Stimulated activated CD4-positive, alpha-beta T cell treated with anti-CD3 and anti-CD28 coated beads, TNF-alpha, amount 100 ng/mL, for 24 hours (primary cell): ENCODE measurements at places on chromosomes 1 and 21.

GRCh38 chr1:223429821-223430220, 36.6 kb downstream of the CCDC185 start:
- DNase-seq = no peak

DNA sequence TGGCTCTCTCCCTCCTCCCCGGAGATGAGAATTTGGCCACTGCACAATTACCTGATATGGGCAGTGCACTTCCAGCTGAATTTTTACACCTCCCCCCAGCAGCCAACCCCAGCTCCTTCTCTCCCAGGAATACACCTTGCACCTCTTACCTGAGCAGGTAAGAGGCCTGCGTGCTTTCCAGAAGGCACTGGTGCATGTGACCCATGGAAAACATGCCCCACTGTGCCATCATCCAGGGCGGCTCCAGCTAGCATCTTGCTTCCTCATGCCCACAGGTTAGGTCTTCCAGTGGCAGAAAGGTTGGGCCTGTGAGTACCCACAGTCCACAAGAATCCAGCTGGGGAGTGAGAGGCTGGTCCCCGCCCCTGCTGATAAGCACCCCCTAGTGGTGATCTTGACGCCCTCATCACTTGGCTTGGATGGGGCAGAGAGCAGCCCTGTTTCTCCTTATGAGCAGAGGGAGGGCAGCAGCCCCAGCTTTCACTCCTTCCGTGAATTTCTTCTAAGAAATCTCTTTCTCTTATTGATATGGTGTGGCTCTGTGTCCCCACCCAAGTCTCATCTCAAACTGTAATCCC, 57.8 kb downstream of the EDARADD start:
- DNase-seq = peak; percentile 35

- no peak for DNase-seq
Measured at GRCh38 chr1:178496410-178497135, at the start of gene CLEC20A. Gene CLEC20A, minus strand, starts transcription at chr1:178496964. Its CDS starts 25 bp downstream, at chr1:178496939.

DNA sequence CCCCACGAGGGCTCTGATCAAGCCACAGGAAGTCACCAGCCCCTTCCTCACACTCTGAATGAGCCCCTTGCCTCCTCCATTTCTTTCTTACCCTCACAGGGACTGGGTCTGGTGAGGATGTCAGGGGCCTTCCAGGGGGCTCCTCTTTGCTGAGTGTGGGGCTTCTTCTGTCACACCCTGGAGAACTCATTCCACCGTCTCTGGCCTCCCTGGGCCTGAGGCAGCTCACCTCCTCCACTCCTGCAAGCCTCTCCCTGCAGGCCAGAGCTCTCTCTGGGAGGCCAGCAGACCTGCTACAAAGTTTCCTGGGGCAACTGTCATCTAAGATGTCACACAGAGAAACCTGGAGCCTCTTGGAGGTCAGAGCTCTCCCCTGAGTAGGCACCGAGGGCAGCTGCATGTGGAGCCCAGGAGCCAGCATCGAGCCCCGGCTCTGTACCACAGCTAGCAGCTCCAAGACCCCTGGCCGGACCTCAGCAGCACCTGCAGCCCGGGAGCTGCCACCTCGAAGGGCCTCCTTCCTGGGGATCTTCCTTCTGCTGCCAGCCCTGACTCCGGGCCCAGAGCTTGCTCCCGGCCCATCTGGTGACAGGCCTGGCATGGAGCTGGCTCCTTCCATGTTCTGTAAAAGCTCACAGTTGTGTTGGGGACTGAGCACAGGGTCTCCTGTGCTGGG, 1.1 kb downstream of the SPOCD1 start:
- no peak for DNase-seq

GRCh38 chr1:245599371-245600174, 444.8 kb downstream of the KIF26B start:
- no peak for DNase-seq

GRCh38 chr21:35119501-35120047, 70.5 kb upstream of the RUNX1 start:
- DNase-seq = no peak

DNA sequence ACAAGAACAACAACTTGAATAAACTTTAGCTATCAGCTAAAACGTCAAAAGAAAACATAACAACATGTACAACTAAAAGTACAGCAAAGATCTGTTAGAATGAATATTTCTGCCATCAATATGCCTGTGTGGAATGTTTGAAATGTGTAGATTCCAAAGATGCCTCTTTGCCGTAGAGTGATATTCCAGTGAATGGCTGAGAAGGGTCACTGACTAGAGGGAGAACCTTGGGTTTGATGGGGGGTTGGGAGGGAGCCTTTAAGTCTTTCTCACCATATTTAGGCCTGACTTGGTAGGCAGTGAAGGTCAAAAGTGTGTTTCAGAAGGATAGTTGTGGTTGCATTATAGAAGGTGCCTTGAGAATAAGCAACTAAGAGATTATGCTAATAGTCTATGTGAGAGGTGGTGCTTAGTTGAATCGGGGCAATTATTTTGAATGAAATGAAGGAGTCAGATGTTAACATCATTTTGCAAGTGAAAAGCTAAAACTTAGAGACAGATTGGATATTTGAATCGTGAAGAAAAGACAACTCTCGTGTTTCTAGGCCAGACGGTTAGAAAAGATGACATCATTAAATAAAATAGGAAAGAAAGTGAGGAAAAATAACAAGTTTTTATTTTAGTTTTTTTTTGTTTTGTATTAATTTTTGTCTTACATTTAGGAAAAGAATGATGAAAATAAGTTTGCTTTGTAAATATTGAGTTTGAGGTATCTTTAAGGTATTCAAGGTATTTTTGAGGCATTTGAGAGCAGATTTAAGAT, 53.8 kb downstream of the PLA2G4A start:
- DNase-seq = no peak

GRCh38 chr1:30757352-30758120, at the start of gene LAPTM5:
Gene LAPTM5, minus strand, starts transcription at chr1:30757774. Its CDS starts 29 bp downstream, at chr1:30757745.
- no peak for DNase-seq

DNA sequence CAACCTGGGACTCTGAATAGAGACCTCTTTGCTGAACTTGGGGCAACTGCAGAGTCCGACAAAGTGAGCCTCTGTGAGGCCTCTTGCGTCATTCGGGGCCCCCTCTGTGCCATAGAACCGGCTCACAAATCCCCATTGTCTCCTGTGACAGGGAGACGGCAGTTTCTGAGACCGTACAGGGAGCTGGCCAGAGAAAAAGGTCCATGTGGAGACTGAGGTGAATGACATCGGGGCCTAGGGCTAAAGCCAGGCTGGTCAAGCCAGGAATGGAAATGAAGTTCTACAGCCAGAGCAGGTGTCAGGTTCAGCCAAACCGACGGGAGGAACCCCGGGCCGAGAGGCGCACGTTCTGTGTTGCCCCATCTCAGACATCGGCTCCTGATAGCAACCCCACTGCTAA, 37.1 kb upstream of the TRIM67 start:
- no peak for DNase-seq

GRCh38 chr1:46940307-46940706, 969 bp downstream of the CYP4A11 start:
- DNase-seq = no peak

- DNase-seq = no peak
Measured at GRCh38 chr1:219587401-219587800, 25.5 kb downstream of the ZC3H11B start.

DNA sequence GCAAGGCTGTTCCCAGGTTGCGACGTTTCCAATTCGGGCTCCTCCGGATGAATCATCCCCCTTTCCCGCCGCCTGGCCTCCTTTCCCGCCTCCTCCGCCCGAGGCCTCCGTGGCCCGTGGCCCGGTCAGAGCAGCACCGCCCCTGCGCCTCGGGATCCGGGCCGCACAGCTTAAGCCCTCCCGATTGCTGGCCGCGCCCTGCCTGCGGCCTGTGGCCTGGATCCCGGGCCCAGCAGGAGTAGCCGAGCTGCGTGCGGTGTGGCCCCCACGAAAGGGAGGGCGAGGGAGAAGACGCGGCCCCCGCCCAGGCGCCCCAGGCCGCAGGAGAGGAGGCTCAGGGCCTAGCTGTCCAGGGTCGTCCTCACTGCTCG, 1.0 kb downstream of the TMEM200B start:
- no peak for DNase-seq

- no peak for DNase-seq
Measured at GRCh38 chr1:29354511-29355098, 118.3 kb downstream of the PTPRU start.

- no peak for DNase-seq
Measured at GRCh38 chr1:117642963-117643362, 37.1 kb downstream of the TENT5C start.

- DNase-seq = no peak
Measured at GRCh38 chr1:225745273-225745672, 32.4 kb upstream of the SRP9 start.

DNA sequence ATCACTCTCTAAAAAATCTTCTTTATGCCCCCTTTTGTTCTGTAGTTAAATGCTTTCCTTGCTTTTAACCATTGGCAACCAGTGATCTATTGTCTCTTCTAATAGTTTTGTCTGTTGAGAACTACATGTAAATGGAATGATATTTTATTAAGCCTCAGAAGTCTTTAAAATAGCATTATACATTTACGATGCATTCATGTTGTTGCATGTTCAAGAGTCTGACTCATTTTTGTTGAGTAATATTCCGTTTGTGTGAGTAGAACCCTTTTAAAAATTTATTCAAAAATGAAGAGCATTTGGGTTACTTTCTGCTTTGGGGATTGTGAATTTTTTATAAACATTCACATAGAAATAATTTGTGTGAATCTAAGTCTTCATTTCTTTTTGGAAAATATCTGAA, 1352.9 kb downstream of the NCAM2 start:
- DNase-seq = no peak

DNA sequence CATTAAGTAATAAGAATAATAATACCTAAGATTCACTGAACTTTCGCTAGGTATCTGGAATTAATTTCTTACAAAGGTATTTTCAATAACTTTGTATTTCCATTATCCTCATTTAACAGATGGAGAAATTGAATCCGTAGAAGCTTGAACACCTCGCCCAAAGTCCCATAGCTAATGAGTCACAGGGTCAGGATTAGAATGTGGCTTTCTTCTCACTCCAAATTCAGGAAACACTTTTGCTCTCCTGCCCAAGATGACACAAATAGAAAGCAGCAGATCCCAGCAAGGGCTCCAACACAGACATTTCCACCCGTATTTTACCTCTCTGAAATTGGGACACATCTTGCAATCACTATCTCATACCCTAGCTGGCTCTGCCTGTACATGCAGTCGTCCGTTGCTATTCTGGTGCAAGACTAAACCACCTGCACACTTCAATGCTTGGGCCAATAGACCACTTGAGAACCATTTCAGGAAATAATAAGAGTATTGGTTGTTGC, 125.9 kb upstream of the GREM2 start:
- DNase-seq = no peak

- no peak for DNase-seq
Measured at GRCh38 chr1:156516821-156517220, 16.2 kb upstream of the MEF2D start.

DNA sequence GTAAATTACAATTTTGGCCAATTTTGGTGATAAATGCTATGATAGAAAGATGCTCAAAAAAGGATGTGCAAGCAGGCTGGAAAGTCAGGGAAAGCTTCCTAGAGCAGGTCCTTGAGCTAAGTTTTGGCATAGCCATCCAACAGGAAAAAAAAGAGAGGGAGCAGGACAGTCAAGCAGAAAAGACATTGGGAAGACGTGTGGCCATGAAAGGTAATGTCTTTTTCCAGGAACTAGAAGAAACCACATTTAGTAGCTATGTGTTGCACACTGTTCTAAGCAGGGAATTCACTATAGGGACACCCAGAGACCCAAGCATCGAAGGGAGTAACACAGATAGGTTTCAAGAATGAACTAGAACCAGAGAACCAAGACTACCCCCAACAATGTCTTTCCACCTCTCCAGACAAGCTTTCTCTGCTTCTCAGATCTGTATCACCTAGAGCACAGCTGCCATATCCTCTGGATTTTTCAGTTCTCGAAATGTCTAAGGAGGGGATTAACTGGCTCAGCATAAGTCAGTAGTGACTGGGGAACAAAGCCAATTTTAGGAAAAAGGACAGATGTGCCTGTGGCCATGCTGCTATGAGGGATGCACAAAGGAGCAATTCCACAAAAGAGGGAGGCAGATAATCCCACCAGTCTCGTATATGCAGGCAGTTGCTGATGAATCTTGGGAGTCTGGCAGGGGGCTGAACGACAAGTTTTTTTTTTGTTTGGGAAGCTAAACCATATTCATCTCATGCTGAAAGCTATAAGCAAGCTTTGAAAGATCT, 97.1 kb upstream of the DAB1 start:
- no peak for DNase-seq

DNA sequence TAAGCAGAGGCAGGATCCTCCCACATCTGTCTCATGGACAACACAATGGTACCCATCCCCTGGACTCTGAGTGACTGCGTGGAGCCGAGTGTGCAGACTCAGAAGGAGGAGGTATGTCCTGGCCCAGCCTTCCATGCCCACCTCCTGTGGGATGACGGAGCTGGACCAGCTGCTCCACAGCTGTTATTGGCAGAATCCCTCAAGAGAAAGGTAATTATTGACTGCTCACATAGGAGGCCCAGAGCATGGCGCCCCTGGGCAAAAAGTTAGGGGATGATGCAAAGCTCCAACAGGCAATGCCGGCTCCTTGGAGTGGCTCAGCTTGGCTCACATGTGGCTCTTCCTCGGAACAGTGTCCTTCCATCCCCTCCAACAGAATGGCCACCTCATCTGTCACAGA, 12.2 kb upstream of the ACTRT2 start:
- DNase-seq = no peak

DNA sequence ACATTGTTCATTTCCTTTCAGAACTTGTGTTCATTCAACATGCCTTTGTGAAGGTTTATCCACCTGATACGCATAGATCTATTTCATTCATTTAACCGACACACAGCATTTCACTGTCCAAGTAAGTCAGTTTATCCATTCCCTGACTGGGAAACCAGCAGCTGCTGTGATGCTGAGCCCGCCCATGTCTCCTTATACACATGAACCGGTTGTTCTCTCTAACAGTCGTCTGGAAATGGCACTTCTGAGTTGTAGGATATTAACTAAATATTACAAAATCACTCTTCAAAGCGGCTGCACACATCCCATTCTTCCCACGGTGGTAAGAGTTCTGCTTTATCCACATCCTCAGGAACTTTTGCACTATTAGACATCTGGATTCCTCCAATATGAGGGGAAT, 71.1 kb downstream of the NPHP4 start:
- no peak for DNase-seq

DNA sequence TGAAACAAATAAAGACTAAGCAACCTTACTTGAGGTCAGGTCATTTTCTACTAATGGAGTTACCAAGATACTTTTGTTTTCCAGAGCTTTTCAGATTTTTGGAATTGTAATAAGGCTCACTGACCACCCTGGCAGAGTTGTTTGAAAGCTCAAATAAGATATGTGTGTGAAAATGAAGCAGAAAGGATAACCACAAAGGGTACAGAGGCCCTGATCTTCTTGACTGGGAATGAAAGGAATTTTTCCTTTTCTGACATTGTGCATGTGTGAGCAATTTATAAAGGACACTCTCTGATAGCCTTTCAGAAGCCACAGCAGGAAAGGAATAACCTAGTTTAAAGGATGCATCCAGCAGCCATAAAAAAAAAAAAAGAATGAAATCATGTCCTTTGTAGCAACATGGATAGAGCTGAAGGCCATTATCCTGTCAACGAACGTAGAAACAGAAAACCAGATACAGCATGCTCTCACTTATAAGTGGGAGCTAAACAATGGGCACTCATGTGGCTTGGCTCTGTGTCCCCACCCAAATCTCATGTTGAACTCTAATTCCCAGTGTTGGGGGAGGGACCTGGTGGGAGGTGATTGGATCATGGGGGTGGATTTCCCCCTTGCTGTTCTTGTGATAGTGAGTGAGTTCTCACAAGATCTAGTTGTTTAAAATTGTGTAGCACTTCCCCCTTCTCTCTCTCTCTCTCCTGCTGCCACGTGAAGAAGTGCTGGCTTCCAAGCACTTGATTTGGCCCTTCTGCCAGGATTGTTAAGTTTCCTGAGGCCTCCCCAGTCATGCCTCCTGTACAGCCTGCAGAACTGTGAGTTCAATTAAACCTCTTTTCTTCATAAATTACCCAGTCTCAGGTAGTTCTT, 3.1 kb upstream of the SRP9 start:
- DNase-seq = no peak
